ENCODE measurements at places on chromosomes 7 and 10.

DNA sequence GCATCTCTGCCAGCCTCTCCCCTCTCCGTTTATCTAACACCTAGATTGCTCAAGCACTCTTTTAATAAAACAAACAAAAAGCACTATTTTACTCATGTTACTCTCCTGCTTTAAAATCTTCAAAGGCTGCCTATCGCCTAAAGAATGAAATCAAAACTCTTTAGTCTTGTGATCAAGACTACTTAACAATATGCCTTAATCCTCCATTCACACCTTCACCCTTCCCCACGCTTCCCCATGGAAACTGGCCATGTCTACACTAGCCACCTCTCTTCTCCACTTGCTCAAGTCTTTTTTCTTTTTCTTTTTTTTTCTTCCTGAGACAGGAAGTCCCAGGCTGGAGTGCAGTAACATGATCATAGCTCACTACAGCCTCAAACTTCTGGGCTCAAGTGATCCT, 47.8 kb upstream of the TMEM213 start:
- DNase-seq: no peak

DNA sequence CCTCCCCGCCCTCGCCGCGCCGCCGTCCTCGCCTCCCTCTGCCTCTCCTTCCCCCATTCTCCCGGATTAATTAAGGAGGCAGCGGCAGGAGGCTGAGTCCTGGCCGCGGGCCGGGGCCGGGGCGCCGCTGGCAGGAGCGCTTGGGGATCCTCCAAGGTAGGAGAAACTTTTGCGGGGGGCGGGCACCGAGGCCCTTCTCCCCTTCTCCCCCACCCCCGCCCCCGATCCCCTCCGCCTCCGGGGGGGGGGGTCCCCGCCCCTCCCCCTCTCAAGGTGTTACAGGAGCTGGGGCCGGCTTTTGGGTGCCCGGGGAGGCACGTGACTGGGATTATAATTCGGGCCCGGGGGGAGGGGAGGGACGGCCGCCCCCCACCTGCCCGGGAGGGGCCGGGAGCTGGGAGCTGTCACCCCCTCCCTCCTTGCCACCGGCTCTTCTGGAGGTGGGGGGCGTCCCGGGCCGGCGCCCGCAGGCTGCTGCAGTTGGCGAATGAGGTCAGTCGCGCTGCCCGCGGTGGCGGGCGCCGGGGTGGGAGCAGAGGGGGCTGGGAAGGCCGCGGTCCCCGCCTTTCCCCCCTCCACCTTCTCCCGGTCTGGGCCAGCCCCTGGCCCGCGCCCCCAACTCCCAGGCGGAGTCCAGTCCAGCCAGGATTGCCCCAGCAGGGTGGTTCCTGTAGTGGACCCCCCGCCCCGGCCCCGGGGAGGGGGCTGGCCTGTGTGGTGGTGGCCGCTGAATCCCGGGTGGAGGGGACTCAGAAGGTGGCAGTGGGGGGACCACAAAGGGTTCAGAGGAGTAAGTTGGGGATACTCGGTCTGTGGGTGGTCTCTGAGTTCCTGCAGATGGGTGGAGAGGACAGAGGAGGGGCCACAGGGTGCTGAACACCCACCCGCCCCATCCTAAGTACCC, 567 bp downstream of the GTF2IRD1 start:
- DNase-seq: no peak

GRCh38 chr7:116687801-116688201, 15.8 kb downstream of the MET start:
- no peak for DNase-seq

- DNase-seq: no peak
Measured at GRCh38 chr7:138978541-138979184, 2.5 kb downstream of the KIAA1549 start.

DNA sequence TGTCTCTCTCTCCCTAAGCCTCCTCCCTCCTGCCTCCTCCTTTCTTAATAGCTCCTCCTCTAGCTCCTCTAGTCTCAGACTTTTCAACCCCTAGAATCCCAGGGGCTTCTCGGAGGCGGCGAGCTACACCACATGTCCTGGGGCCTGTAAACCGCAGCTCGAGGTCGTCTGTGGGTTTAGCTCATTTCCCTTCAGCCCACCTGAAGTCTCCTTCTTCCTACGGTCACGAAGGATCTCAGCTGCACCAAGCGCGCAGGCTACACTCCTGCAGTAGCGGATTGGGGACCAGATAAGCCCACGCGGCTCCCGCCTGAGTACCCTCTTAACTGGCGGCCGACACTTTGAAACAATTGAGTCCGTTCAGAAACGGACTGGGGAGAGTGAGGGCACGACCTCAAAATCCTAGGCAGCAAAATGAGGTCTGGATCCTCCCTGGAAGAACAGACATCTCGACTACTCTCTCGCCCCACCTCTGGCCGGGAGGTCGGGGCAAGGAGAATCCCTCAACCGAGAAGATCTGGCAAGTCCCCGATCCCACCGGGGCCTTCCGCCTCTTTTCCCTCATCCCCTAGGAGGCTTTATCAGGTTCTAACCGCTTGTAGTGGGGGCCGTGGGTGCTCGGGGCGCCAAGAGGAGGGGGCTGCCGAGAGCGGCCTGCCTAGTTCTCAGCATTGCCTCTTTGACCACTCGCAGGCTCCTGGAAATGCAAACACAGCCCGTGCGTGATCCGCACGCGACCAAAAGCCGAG, 1.3 kb upstream of the SORCS3 start:
- DNase-seq: no peak

DNA sequence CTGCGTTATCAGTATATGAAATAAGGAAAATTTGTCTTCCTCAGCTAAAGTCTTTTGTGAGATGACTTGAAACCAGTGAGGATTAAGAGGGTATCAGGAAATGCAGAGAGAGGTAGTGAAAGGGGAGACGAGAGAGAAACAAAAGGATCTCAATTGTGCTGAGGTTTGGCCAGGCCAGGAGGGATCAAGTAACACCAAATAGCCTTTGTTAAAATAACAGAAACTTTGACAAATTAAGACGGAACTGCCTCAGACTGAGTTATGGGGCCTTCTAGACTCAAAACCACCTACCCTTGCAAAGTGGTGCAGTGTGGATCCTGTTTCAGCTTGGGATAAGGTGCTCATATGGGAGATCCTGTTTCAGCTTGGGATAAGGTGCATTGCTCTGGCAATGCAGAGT, 263.1 kb downstream of the CREB5 start:
- no peak for DNase-seq

GRCh38 chr10:11276449-11276990, 258.8 kb downstream of the CELF2 start:
- DNase-seq: no peak

GRCh38 chr7:103011650-103012049, 62.9 kb downstream of the FBXL13 start:
- DNase-seq: no peak

DNA sequence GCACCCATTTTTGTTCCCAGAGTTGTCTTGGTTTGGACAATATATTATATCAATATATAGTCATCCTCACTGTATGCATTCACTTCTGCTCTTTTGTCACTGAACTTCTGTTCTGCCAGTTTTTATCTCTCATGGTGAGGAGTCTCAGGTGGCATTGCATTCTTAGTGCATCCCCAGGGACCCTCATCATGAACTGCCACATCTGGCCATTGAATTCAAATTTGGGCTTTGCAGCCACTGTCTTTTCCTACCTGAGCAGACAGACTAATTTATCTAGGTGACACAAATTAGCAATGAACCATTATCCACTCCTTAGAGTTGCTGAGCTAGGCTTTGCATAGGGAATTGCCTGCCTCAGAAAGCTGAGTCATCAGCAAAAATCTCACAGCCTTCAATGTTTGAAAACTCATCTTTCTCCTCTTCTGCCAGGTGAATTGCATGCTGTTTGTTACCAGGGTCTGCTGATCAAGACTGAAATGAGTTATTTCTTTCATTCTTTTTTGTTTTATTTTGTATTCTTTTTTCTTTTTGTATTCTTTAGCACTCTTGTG, 316.8 kb upstream of the MTPN start:
- no peak for DNase-seq

GRCh38 chr7:80089366-80089765, 45.3 kb upstream of the GNAI1 start:
- DNase-seq: no peak

- no peak for DNase-seq
Measured at GRCh38 chr7:29917641-29918040, 72.0 kb downstream of the SCRN1 start.

DNA sequence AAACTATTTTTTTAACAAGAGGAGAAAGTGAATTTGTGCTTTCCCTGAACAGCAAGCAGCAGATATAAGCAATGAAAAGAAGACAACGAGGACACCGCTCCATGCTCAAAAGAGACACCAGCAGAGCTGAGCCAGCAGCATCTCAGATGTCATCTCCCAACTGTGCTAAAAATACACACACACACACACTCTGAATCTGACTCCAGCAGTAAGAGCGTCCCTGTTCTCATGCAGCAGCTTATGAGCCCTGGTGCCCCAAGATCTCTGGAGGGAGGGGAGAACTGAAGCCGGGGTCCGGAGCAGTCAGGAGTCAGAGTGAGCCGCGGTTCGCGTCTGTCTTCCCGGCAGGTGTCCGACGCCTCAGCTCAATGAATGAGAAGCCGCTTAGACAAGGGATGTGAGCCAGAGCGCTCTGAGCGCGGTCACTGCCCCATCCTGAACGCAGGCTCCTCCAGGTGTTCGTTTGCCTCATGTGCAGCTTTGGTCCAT, 49.2 kb downstream of the SVIL start:
- DNase-seq: no peak

GRCh38 chr10:34180749-34181148, 634.3 kb downstream of the PARD3 start:
- DNase-seq: no peak

DNA sequence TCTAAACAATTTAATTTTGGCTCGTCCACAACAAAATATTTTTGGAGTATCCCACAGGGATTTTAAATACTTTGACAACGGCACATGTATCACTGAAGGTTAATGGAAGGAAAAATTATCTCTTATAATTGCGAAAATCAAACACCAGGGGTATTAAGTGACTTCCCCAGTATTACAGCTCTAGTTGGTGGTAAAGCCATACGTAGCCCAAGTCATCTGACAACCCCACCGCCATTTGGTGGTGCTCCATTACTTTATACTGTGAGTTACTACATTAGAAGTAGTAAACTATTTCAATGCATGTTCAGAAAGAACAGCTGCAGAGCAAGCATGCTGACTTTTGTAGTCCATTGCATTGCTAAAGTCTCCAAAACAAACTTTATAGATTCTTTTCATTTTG, 179.7 kb downstream of the HGF start:
- DNase-seq: no peak

GRCh38 chr7:559396-559705, 39.7 kb upstream of the PDGFA start:
- DNase-seq: no peak

DNA sequence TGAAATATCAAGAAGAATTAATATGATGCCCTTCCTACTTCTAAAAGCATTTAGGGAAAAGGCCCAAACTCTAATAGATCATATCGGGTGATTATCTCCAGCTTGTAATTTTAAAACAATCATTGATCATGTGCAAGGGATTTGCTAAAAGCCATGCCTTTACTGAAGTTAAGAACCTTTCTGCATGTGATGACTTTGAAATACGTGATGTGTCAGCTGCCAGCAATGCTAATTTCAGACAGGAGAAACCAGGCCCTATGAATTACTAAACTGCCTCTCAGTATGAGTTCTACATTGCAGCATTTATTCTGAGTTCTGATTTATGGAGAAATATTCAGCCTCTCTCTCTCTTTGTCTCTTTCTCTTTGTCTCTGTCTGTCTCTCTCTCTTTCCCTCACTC, 203.6 kb upstream of the AKR1E2 start:
- no peak for DNase-seq

GRCh38 chr10:3766046-3766756, 18.8 kb downstream of the KLF6 start:
- DNase-seq: no peak

GRCh38 chr10:84294766-84295447, 33.5 kb upstream of the CCSER2 start:
- no peak for DNase-seq

DNA sequence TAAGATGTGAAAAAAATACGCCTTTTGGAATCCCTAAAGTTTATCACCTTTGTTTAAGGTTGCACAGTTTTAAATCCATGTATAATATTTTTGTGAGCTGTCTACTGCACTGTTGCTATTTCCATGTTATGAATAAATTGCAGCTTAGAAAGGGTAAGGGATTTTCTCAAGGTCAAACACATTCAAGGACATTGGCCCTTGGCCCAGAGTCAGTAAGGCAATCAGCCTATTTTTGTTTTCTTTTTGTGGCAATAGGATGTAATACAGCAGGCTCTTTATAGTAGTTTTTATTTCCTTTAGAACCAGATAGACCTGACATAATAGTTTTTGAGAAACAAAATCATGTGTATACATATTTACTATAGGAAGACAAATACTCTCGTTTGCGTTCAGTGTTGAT, 219.8 kb downstream of the ACTR3B start:
- no peak for DNase-seq

DNA sequence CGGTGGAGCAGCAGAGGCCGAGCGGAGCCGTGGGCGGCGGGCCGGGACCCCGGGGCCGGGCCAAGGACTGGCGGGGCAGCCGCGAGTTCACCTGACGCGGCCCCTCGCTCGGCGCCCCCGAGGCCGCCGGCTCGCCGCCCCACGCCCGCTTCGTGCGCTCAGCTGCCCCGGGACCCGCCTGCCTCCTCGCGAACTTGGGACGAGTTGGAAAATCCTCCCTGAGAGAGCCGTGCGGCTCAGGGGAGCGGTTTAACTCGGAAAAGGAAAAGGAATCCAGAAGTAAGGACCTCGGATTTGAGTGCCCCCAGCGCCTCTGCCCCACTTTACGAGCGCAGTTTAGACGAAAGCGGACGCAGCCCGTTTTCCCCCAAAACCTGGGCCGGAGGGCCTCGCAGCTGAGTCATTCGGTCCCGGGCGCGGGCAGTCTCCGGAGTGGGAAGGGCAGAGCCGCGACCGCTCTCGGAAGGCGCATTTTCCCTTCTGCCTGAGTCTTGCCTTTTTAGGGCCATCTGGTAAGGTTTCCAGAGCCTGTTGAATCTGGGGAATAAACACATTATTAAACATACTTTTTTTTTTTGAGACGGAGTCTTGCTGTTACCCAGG, 744 bp downstream of the CREM start:
- DNase-seq: peak; percentile 48

GRCh38 chr7:28750981-28751380, 207.1 kb downstream of the TRIL start:
- no peak for DNase-seq

DNA sequence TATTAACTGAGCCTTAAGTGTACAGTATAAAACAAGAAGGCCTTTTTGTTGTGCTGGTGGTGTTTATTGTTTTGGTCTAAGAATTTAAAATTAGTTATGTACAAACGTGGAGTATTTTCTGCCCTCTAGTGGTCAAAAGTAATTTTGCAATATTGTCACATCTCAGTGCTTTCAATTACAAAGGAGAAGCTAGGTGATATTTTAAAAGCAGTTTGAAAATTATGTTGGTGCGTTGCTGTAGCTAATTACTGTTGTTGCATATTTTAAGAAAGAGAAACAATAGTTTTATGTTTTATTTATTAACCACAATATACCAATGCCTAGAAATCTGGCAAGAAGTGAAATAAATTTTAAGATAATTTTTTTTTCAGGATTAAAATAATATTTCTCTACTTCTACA, 11.4 kb downstream of the NPVF start:
- no peak for DNase-seq

Data from stimulated activated CD8-positive, alpha-beta memory T cell treated with anti-CD3 and anti-CD28 coated beads, Interleukin-2, amount 100 ng/mL, for 1 hour (primary cell).